Activated CD8-positive, alpha-beta T cell treated with anti-CD3 and anti-CD28 coated beads for 36 hours (primary cell): ENCODE measurements at places on chromosomes 7 and 10.

DNA sequence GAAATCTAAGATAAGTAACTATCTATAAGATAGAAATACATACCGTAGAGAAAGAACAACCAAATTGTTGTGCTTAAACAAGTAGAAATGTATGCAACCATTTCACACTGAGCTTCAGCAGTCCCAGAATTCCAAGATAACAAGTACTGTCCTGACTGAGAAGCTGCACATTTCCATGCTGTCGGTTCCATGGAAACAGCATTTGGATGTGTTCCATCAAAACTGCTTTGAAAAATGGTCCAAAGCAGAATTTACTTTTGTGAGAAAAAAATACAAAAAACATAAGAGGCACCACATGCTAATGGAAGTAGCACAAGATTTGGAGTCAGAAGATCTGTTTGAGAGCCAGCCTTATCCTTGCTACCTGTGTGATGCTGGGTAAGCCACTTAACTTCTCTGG lies 92.6 kb downstream of the MTERF1 start:
- H3K4me3 ChIP-seq: no peak overlapping the region
- no peaks in the 10 kb centered on the region for H3K4me1 ChIP-seq
- H3K27ac ChIP-seq: no peak overlapping the region
- H3K27me3 ChIP-seq: no peaks in the 10 kb centered on the region
- H3K36me3 ChIP-seq: no peaks in the 10 kb centered on the region

GRCh38 chr10:91299999-91300575 lies 79.6 kb downstream of the PCGF5 start:
- no peak overlapping the region for H3K27ac ChIP-seq
- no peaks in the 10 kb centered on the region for H3K36me3 ChIP-seq
- peaks cover 9% of the 10 kb centered on the region for H3K4me1 ChIP-seq

DNA sequence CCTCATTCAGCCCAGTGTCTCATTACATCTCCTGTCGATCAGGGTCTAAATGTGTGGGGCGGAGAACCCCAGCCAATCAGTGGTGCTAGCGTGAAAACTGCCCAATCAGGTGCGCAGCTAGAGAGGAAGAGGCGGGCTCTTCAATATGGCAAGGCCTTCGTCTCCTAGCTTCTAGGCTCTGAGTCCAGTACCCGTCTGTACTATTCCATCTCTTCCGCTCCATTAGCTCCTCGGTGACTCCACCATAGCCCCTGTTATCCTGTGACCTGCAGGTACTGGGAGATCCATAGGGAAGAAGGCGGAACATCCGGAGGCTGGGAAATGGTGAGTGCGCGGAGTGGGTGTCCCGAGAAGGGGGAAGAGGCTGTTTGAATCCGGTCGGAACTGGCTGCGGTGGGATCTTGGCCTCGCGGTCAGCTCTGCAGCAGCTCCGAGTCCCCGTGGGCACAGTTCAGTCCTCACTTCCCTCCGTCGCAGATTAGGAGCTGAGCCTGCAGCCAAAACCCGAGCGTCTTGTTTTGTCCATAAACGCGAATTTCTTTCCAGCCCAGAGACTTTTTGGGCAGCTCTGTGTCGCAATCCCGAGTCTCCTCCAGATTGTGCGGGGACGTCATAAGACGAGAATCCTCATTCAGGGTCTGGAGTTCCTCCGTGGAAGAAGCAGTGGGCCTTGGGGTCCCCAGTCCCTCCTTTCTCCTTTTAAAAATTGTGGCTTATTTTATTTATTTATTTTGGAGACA lies at the start of gene ZNF727:
ZNF727 (plus strand) TSS at position 134 of the 740 bp plus-strand sequence; CDS start at position 322, 188 bp downstream.
- H3K27ac ChIP-seq: no peak within 1 kb of the TSS
- H3K36me3 ChIP-seq: no peaks in the 10 kb centered on the region
- no peaks in the 10 kb centered on the region for H3K27me3 ChIP-seq
- H3K4me1 ChIP-seq: no peaks in the 10 kb centered on the region

DNA sequence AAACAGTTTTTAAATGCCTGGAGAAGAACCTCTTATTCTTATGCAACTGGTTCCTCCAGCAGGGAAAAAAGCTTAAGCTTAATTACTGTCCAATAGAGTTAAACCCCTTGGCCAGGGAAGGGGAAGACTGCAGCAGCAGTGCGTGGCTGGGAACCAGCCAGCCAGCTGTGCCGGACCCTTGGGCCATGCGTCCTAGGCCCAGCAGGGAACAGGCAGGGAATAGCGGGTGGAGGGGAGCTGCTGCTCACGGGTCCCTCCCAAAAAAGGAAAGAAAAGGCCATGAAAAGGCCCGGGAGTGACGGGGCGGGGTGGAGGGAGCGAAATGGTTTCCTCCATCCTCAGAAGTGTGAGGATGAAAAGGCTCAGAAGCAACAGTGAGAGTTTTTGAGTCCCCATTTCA lies 35.2 kb upstream of the HECW1 start:
- H3K27ac ChIP-seq: no peak overlapping the region
- H3K4me3 ChIP-seq: no peak overlapping the region
- peaks cover 29% of the 10 kb centered on the region for H3K27me3 ChIP-seq
- DNase-seq: no peak

DNA sequence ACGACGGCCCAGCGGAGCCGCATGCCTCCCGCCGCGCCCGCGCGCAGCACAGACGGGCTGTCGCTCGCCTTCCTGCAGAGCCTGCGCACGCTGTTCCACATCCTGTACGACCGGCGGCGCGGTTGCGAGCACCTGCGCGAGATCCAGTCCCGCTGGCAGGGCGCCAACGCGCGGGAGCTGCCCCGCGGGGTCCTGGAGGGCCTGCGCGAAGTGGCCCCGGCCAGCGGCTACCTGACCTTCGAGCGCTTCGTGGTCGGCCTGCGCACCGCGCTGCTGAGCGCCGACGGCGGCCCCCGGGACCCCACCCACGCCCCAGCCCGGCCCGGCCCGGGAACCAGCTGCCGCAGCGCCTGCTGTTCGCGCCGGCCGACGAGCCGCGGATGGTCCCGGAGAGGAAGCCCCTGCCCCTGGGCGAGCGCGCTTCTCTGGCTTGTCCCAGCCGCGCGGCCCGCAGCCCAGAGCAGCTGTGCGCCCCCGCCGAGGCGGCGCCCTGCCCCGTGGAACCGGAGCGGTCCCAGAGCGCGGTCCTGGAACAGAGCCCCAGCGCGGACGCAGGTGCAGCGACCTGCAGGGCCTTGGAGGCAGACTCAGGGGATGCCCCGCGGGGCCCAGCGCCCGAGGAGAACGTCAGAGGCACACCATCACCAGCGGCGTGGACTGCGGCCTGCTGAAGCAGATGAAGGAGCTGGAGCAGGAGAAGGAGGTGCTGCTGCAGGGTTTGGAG lies 25.3 kb upstream of the ZNF716 start:
- no peak overlapping the region for H3K27ac ChIP-seq
- no peak overlapping the region for H3K4me3 ChIP-seq
- peaks cover 4% of the 10 kb centered on the region for H3K36me3 ChIP-seq
